ENCODE measurements at places on chromosomes 2 and 18.

DNA sequence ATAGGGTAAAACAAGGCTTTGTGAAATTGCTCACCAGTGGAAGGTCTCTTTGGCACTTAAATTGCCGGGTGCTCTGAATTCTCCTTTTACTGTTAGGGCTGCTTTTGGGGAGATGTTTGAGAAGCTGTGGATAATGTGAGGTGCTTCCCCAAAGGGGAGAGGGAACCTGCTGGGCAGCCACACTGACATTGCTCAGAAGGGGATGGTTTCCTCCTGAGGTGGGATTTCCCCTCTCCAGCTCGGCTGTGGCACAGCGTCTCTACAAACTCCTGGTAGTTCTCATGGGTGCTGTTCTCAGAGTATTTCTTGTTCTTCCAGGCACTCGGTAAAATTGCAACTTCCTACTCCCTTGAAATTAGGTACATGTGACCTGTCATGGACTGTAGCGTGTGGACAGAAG is 124.2 kb downstream of the LPIN1 start:
- no peak overlapping the region for H3K27ac ChIP-seq
- DNase-seq = no peak
- H3K27me3 ChIP-seq = peaks cover 17% of the 10 kb centered on the region

DNA sequence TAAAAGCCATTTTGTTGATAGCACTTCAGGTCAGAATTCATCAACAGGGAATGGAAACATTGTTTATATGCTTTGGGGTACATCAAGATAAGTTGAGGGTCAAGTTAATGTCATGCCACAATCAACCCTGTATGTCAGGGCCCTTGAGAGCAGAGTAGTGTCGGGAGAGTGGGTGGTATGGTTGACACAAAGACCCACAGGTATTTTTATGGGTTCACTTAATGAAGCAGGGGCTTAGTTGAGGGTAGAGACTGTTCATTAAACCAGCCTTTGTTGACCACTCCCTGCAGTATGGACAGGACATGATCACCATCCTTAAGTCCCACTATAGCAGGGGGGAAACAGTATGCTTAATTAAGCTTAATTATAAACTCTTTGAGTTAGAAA is 5.7 kb downstream of the RPL37A start:
- no peak for DNase-seq
- no peak overlapping the region for H3K27ac ChIP-seq
- no peak overlapping the region for H3K4me3 ChIP-seq
- H3K4me1 ChIP-seq = peaks cover 38% of the 10 kb centered on the region

GRCh38 chr2:101295895-101296294 is 12.6 kb downstream of the RNF149 start:
- no peak overlapping the region for H3K27ac ChIP-seq
- DNase-seq = no peak
- no peaks in the 10 kb centered on the region for H3K27me3 ChIP-seq
- H3K4me1 ChIP-seq = peaks cover 25% of the 10 kb centered on the region
- peaks cover 39% of the 10 kb centered on the region for H3K36me3 ChIP-seq

- no peaks in the 10 kb centered on the region for H3K4me1 ChIP-seq
- no peak overlapping the region for H3K27ac ChIP-seq
- no peak for DNase-seq
- peaks cover 14% of the 10 kb centered on the region for H3K27me3 ChIP-seq
These were observed 22.3 kb upstream of the VPS4B start for GRCh38 chr18:63444580-63444979.

DNA sequence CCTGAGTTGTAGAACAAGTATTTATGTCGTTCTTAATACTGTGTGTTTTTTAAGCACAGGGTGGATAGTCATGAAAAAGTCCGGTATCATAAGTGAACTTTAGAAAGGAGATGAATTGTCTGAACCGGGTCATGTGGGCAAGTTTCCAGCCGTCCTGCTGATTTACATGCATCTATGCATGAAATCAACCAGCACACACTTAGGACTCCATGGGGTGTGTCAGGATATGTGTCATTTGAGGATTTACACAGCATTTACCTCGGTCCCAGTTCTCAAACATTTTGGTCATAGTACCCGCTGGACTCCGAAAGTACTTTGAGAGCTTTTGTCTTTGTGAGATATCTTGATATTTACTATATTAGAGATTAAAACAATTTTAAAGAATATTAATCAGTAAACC is 47.5 kb upstream of the TWSG1 start:
- no peaks in the 10 kb centered on the region for H3K4me1 ChIP-seq
- peaks cover 7% of the 10 kb centered on the region for H3K36me3 ChIP-seq
- no peak overlapping the region for H3K4me3 ChIP-seq
- DNase-seq = no peak
- no peak overlapping the region for H3K27ac ChIP-seq

- no peaks in the 10 kb centered on the region for H3K36me3 ChIP-seq
- no peaks in the 10 kb centered on the region for H3K4me1 ChIP-seq
- H3K27ac ChIP-seq = no peak overlapping the region
- H3K4me3 ChIP-seq = no peak overlapping the region
- no peak for DNase-seq
These were observed 556.7 kb downstream of the CMPK2 start for GRCh38 chr2:6308986-6309385.

GRCh38 chr2:60974652-60975051 is 42.9 kb upstream of the PEX13 start:
- H3K4me3 ChIP-seq = no peak overlapping the region
- H3K4me1 ChIP-seq = peaks cover 21% of the 10 kb centered on the region
- no peaks in the 10 kb centered on the region for H3K27me3 ChIP-seq
- H3K27ac ChIP-seq = no peak overlapping the region
- no peak for DNase-seq
- no peaks in the 10 kb centered on the region for H3K36me3 ChIP-seq

DNA sequence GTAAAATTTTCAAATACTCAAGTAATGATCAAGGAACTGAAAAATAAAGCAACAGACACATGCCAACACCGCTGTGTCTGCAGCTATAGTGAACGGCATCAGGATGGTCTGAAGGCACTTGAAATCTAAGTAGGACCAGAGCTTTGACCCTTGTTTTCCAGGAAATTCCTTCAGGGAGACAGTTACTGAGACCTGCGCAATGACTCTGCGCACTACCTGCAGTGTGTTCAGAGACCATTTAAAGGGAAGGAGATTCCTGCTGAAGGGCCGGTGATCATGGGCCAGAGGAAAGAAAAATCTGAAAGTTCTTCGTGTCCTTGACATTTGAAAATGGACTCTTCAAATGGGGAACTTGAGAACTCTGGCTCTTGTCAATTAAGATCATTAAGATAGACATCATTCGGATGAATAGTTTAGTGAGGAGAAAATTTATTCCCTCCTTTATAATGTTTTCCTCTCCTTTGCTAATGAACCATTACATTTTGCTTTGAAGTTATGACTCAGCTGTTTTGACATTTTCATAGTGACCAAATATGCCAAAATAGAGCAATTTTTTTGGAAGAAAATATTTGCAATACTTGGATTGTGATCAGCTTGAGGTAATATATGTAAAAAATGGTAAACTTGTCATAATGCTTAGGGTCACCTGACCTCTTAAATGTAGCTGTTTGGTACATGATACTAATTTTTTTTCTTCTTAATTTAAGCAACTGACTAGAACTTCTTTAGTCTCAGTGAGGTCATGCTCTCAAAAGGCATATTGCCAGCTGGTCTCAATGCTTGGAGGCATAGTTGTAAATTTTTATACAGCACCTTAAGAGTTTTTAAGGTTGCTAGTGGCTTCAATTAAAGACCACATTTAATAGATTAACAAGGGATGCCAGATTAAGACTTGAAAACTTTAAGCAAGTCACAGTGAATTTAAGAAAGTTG is 329.3 kb downstream of the ARHGAP15 start:
- no peak for DNase-seq
- H3K4me1 ChIP-seq = peaks cover 6% of the 10 kb centered on the region
- H3K4me3 ChIP-seq = no peak overlapping the region
- no peaks in the 10 kb centered on the region for H3K27me3 ChIP-seq
- H3K27ac ChIP-seq = no peak overlapping the region

DNA sequence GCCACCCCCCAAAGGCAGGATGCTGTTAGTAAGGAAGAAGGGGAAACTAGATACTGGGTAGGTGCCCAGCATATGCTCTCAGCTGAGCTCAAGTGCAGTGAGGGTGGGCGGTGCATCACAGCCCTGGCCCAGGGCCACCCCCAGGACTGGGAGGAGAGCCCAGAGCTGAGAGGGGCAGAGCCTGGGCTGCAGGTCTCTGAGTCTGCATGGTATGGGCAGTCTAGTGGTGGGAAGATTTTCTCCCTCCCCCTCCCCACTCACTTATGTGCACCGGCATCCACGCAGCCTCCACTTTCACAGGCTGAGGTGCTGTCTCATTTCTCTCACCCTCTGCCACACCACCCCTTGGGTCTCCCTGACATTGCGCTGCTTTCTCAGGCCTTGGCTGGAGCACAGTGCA is 48.5 kb upstream of the CAB39 start:
- H3K27me3 ChIP-seq = no peaks in the 10 kb centered on the region
- peaks cover 80% of the 10 kb centered on the region for H3K4me1 ChIP-seq
- H3K4me3 ChIP-seq = peak overlapping the region; percentile 60
- peak overlapping the region; percentile 99 for H3K27ac ChIP-seq
- DNase-seq = peak; percentile 37

- H3K27me3 ChIP-seq = peaks cover 3% of the 10 kb centered on the region
- DNase-seq = no peak
- H3K4me3 ChIP-seq = no peak overlapping the region
- peaks cover 3% of the 10 kb centered on the region for H3K4me1 ChIP-seq
These were observed 13.6 kb upstream of the RAB10 start for GRCh38 chr2:26020231-26020640.

GRCh38 chr2:13504808-13505207 is 788.1 kb downstream of the TRIB2 start:
- no peak for DNase-seq
- H3K27me3 ChIP-seq = no peaks in the 10 kb centered on the region
- no peaks in the 10 kb centered on the region for H3K36me3 ChIP-seq
- no peaks in the 10 kb centered on the region for H3K4me1 ChIP-seq

DNA sequence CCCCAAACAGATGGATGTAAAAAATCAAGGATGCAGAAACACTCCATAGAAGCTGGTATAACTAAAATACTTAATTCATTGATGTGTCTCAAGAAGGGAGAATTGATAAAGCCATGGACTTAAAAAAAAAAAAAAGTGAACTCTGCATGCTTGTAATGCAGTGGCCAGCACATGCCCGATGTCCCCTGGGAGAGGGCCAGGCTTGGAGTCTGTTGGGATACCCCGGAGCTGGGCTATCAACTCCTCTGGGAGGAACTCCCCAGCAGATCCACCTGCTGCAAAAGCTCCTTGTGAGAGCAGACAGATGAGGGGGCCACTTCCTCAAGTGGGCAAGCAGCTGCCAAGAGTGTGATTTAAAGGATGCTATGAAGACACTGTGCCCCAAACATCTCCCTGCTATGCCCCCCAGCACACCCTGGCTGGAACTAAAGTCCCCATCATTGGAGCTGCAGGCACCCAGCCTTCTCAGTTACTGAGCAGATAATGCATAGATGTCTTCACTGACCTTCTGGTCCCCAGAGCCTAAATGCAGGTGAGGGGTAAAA is 311.5 kb upstream of the ID2 start:
- no peaks in the 10 kb centered on the region for H3K4me1 ChIP-seq
- H3K27me3 ChIP-seq = peaks cover 18% of the 10 kb centered on the region
- no peak for DNase-seq
- no peak overlapping the region for H3K27ac ChIP-seq
- H3K36me3 ChIP-seq = peaks cover 6% of the 10 kb centered on the region

- no peak overlapping the region for H3K4me3 ChIP-seq
- H3K4me1 ChIP-seq = no peaks in the 10 kb centered on the region
- peaks cover 2% of the 10 kb centered on the region for H3K27me3 ChIP-seq
- no peak for DNase-seq
- H3K36me3 ChIP-seq = no peaks in the 10 kb centered on the region
These were observed 337.0 kb downstream of the MBD2 start for GRCh38 chr18:53887447-53887846.

GRCh38 chr2:193187816-193188215 is 993.1 kb upstream of the TMEFF2 start:
- H3K27ac ChIP-seq = no peak overlapping the region
- H3K4me3 ChIP-seq = peak overlapping the region; percentile 4
- DNase-seq = no peak
- H3K27me3 ChIP-seq = no peaks in the 10 kb centered on the region
- H3K4me1 ChIP-seq = no peaks in the 10 kb centered on the region
- H3K36me3 ChIP-seq = no peaks in the 10 kb centered on the region

DNA sequence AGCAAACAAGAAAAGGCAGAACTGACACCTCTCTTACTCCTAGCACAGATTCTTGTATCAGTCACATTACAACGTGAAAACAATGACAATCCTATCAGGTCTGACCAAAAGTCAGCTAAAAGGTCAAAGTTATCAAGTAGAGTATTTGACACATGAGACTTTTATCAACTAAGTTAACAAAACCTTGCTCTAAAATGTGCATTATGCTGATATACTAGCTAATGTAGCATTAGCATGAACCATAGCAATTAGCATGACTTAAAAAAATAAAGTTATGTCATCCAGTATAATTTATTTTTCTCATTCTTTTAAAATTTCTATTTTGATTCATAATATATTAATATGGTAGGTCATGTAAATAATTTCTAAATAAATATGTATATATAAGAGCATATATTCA is 41.4 kb upstream of the TTC32 start:
- H3K4me1 ChIP-seq = no peaks in the 10 kb centered on the region
- H3K27ac ChIP-seq = no peak overlapping the region
- no peak overlapping the region for H3K4me3 ChIP-seq
- DNase-seq = no peak

DNA sequence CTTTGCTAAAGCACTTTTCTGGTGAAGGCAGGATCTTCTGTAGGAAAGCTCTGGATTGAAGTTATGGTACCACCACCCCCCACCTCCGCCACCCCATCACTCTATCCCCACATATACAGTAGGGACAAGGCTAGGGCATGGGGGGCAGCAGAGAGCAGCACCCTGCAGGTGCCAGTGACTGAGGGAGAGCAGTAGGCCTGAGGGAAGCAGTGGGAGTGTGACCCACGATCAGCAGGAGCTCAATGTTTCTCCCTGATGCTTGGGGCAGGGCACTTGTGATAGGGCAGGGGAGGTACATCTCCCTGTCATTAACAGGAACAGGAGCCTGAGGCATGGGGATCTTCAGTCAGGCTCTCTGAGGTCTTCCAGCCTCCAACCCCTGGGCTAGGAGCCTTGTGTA is 121.6 kb downstream of the ZFP36L2 start:
- no peaks in the 10 kb centered on the region for H3K27me3 ChIP-seq
- H3K4me1 ChIP-seq = no peaks in the 10 kb centered on the region
- no peak overlapping the region for H3K4me3 ChIP-seq
- peaks cover 14% of the 10 kb centered on the region for H3K36me3 ChIP-seq
- DNase-seq = no peak
- no peak overlapping the region for H3K27ac ChIP-seq
